Activated T-cell treated with anti-CD3 and anti-CD28 coated beads, Interleukin-2, amount 50 U/mL, for 24 hours (primary cell): ENCODE measurements at places on chromosomes 6 and 20.

- no peak for DNase-seq
Observed at GRCh38 chr6:3355358-3356055, 96.8 kb downstream of the PSMG4 start.

GRCh38 chr6:48626421-48626820, 515.4 kb upstream of the PTCHD4 start:
- DNase-seq, result no peak

DNA sequence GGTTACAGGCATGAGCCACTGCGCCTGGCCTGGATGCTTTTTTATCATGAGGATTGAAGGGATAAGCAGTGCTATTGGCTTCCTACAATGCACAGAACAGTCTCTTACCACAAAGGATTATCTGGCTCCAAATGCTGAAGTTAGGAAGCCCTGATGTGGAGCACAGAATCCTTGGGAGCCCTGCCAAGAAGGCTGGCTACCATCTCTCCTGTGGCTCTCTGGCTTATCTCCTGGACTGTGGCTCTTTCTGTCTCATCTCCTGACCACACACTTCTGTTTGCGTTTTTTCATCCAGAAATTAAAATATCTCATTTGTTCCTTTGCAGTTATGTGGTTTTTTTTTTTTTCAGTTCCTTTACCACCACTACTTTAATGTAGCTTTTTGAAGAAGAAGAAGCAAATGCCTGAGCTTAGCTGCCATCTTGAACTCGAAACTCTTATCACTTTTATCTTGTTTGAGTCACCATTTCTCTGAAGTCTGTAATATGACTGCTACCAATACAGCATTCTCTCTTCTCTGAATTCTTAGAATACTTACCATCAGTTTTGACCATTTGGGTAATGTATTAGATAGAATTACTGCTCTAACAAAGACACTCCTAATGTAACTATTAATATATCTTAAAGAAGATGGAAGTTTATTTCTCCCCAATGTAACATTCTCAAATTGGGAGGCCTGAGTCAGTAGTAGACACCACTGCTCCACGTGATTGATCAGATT, 1044.7 kb downstream of the KIF16B start:
- DNase-seq, result no peak

DNA sequence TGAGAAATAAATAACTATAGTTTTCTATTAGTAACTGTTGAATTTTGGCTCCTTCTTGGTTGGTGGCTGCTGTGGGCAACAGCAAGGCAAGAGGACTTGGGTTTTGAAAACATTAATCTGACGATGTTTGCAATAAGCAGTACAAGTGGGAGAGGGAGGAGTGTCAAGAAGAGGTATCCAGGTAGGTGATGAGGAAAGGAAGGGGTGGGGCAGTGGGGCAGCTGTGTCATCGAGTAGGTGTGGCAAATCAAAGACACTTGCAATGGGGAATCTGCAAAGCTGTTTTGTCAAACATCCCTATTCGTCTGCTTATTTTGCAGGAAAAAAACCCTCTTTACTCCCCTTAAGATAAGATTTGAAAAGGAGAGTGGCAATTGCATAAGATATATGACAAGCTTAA, 171.9 kb upstream of the MAP3K7 start:
- no peak for DNase-seq

GRCh38 chr20:34976286-34976685, 20.6 kb downstream of the MYH7B start:
- no peak for DNase-seq

DNA sequence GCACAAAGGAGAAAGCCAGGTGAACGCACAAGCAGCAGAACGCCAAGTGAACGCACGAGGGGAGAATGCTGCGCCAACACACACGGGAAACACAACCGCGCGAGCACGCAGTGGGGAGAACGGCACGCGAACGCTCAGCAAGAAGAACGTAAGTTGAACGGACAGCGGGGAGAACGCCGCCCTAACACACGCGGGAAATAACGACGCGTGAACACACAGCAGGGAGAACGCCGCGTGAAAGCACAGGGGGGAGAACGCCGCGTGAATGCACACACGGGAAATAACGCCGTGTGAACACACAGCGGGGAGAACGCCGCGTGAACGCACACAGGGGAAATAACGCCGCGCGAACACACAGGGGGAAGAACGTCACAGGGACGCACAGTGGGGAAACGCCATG, 54.7 kb downstream of the RNASET2 start:
- no peak for DNase-seq

DNA sequence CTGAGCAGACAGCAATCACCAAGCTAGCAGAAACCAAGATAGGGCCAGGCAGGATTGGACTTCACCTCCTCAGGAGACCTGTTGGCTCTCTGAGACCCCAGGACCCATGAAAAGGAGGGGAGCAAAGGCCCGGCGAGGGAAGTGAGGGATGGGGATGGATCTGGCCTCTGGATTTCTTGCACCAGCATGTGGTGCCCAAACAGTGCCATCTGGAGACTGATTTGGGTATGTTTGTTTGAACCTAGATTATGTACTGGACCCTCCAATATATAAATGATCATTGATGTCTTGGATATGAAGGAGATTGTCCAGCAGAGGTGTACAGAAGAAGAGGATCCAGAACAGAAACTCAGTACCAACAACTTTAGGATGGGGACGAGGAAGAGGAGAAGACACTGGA, 83.4 kb upstream of the LY86 start:
- no peak for DNase-seq

DNA sequence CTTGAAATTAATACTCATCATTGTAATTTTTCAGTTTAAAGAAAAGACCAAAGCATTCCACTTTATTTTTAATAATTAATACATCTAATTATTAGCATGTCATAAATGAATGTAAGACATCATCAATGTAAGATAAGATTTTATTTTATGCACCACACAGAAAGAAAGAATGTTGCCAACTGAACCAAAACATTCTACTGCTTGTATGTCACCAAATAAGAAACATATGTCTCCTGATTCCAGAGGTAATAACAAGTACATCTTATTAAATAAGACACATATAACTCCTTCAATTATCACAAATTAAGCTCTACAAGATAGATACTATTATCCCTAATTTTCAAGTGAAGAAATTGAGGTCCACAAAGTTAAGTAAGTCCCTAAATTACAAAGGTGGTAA, 189.5 kb downstream of the GMDS start:
- no peak for DNase-seq

GRCh38 chr20:4193069-4193452, 177.7 kb upstream of the RNF24 start:
- DNase-seq, result no peak

DNA sequence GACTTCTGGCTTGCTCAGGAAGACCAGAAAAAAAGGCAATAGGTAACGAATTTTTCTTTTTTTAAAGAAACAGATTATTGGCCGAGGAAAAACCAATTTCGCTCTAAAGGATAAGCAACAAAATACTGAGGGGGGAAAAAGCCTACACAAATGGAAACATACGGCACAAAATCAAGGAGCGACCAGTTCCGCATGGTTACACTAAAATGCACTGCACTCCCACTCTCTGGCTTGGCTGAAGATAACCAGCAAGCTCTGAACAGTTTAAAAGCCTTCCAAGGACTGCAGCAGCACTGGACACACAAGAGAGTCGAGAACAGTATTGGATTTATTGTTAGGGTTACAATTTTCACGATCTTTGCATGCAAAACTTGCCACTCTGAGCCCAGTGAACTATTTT, 881 bp upstream of the MAP7 start:
- no peak for DNase-seq

DNA sequence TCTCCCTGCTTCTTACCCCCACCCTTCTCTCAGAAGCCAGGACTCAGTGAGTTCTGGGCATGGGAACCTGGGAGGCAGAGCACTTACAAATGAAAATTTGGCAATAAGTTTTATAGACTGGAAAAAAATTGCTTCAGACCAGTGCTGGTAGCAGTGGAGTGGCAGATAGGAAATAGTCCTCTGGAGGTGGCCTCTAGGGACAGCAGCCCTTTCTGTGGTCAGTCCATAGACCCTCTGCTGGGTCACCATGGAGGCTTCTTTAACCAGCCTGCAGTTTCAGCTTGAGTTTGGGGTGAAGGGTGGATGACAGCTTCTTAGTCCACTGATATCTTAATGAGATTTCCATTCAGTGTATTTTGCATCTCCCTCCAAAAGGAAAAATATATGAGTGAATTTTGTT, 179.1 kb downstream of the ARID1B start:
- DNase-seq, result no peak

DNA sequence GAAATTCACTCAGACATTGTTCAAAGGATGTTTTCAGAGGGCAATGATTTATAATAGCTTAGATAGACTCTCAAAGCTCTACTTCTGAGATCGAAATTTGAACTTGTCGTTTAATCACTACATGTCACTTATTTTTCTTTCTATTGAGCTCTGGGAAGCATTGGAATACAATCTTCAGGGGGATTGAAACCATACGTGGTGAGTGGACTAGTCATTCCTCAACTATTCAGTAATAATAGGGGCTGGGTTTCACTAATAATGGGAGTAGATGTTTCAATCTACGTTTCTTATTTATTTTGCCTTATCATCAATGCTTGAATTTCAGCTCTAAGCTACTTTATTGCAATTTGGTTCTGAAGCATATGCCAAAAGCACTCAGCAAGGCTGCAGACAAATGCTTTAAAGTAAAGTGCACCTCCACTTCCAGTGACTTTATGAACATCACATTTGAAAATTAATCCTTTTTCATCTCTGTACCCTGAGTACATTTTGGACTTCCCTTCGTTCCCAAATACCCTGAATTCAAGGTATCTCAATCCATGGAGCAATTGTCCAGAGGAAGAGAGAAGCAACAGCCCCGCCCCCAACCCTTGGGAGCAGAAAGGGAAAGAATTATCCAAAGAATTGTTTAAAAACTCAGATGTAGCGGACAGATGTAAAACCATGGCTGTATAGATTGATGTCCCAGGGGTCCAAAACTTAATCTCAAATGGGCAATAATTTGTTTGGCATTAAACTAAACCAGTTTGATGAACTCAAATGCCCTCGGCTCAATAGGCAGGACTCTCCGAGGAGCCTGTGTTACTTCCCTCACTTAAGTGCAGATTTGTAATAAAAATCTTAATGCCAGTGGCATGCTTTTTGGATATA, 68.1 kb downstream of the HFE start:
- no peak for DNase-seq

DNA sequence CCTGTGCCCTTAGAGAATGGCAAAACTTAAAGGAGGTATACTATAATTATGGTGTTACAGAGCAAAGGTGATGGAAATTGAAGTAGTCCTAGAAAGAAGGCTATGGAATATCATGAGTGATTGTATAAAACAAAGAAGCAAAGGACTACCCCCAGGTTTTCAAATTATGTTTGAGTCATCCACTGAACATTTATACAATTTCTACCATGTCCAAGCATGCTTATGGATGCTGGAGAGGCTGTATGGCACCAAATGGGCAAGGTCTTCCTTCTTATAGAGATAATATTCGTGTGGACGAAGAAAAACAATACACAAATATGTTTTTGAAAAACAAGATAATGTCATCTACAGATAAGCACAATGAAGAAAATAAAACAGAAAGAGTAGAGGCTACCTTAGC, 177.5 kb downstream of the KHDC1L start:
- DNase-seq, result no peak

DNA sequence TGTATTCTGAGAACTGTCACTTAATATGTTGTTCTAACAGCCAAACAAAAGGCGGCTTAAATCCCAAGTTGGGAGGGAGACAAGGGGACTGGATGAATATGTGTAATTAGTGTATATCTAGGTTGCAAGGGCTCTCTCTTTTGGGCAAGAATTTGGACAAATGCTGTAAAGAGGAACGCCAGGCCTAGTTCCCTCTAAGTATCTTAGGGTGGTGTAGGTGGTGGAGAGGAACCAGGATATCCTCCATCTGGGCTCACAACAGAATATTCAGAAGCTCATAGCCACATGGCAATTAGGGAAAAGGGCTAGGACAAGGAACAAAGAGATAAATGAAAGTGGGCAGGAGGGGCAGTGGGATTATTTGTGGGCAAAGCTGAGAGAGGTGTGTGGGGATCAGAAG, 149.5 kb downstream of the LRFN2 start:
- no peak for DNase-seq

DNA sequence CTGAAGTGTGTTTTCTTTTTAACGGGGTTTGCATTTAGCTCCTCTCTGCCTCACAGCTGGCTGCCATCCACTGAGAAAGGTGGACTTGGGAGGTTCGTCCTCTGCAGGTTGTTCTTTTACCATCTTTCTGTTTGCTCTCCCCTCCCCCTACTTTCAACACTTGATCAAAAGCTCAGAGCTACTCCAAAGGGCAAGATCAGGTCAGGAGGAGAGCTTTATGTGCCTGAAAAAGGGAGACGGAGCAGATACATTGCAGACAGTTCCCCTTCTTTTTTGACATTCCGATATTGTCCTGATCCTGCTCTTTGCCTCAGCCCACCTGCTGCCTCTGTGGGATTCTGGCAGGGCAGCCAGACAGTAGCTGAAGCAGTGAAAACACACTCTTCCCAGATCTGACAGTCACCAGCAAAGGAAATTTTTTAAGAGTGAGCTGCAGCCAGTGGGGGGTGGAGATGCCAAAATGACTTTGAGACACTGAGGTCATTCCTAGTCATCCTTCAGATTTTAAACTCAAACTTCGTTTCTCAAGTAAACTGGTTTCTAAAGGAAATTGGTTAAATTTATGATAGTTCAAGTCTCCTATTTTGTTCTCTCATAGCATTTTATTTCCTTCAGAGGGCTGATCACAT, 26.5 kb downstream of the SMLR1 start:
- DNase-seq, result no peak

DNA sequence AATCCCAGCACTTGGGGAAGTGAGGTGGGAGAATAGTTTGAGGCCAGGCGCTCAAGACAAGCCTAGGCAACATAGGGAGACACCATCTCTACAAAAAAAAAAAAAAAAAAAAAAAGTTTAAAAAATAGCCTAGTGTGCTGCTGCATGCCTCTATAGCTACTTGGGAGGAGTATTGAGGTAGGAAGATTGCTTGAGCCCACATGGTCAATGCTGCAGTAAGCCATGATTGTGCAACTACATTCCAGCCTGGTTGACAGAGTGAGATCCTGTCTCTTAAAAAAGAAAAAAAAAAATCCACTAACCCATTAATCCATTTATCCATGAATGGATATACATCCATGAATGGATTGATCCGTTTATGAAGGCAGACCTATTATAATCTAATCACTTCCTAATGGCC, 1064.6 kb upstream of the EYS start:
- no peak for DNase-seq

DNA sequence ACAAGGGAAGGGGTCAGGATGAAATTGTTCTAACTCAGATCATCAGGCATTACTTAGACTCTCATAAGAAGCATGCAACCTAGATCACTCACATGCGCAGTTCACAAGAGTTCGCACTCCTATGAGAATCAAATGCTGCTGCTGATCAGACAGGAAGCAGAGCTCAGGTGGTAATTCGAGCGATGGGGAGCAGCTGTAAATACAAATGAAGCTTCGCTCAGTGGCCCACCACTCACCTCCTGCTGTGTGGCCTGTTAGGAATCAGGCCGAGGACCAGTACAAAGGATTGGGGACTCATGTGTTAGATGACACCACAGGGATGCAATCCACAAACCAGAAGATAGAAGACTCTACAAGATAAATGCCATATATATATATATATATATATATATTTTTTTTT, 31.5 kb upstream of the TOP1 start:
- DNase-seq, result no peak

- DNase-seq, result no peak
Observed at GRCh38 chr6:21777846-21778245, 184.3 kb downstream of the SOX4 start.
